ENCODE measurements at places on chromosomes 4 and X.
A peak's percentile ranks its signal among the peaks of the same experiment; 100 is the strongest.

GRCh38 chr4:65195002-65195401 lies 475.3 kb downstream of the EPHA5 start:
- DNase-seq: no peak

DNA sequence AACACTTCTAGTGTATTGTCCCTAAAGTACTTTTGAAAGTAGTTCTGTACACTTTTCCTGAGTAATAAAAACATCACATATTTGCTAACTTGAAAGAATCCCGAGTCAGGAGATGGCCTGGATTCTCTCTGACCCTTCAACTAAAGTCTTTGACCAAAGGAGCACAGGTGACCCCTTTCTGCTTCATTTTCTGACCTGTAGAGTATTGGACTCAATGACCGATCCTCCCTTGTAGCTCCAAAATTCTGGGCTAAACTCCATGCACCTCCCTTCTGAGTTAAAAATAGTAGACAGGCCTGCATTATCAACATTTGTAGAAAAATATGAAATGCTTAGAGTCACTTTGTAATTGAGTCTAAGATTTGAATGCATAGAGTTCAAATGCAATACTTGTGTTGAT lies 4.0 kb upstream of the TAPT1 start:
- no peak for DNase-seq

GRCh38 chrX:55867181-55867651 lies 149.7 kb downstream of the RRAGB start:
- DNase-seq: no peak

- DNase-seq: no peak
Observed at GRCh38 chr4:84498203-84498934, 723 bp downstream of the NKX6-1 start.

DNA sequence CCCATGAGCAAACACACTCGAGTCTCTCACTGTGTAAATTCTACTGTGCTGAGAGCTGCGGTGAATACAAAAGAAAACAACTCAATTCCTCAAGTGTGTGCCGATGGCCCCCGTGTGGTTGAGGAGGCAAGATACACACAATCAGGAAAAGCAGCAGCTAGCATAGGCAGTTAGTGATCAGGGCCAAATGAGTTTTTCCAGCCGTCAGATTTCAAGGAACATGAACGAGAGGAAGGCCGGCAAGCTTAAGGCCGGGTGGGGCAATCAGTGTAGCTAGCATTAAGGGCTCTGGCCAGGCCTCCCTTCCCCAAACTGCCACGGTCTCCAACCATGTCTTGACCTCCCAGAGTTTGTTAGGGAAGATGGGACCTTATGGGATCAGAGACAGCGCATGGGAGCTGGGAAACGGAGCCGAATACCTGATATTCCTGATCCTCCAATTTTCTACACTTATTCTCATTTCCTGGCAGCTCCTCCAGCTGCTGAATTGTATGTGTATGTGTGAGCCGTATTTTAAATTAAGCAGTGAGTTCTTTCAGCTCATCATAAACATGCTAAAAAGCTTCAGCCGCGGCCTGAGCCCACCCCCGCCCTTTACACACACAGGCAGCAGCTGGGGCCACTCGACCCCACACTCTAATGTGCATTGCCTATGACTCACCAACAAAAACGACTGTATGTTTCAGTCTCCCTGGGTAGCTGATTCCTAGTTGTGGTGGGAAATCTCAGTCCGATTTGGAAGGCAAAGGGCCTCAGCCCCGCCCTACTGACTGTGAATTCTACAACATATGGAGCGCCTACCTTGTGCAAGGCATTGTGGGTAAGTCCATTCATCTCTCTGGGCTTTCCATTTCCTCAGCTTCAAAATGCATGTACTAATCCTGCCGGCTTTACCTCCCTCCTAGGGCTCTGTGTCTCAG lies 59.9 kb downstream of the RTL9 start:
- DNase-seq: no peak

GRCh38 chr4:180057299-180057721 lies 2185.9 kb upstream of the TENM3 start:
- DNase-seq: peak; percentile 49

GRCh38 chrX:108088511-108088910 lies 2.8 kb downstream of the PSMD10 start:
- DNase-seq: no peak

DNA sequence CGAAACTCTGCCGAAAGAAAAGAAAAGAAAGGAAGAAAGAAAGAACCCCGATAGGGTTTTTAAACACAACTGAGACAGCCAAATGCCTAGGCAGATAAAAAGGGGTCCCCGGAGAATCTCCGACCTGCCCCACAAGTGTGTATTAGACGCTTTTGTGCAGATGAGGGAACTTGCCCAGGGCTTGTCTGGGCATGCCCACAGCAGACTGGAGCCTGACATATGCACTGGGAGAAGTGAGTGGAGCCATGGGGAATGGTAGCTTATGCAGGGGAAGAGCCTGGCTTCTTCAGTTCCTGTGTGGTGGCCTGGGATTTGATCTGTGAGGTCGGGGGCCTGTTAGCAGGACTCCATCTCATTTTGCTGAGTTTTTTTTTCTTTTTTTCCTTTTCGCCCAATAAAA lies 199.0 kb downstream of the GPC3 start:
- no peak for DNase-seq

GRCh38 chr4:4506961-4507360 lies 34.9 kb downstream of the STX18 start:
- DNase-seq: no peak

- DNase-seq: peak; percentile 10
Observed at GRCh38 chr4:94298725-94299252, 43.8 kb downstream of the HPGDS start.

DNA sequence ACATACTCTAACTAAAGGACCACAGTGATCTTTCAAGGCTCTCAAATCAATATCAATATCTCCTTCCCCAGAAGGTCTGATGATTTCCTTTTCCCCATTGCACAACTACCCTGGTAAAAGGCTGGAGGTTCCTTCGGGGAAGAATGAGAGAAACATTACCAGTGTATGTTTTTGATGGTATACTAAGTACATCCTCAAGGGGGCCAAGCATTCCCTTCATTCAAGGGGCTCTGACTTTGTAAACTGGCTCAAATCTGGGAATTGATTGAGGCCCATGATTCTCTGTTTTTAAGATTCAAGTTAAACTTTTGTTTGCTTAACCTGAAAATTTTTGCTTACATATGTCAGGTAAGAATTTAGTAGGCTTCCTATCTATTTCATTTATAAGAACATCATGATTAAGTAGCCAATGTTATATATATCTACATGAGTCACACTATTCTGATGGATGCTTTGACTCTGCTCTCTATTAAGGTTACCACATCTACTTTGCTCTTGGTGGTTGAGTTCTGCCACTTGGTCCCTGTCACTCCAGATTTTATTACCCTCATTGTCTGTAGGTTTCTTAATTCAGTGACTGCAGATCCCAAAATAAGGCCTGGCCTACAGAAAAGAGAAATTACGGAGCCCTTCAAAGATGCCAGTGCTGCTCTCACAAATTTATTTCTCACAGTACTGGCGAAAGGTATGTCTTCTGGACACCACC lies 16.4 kb upstream of the GUCY1B1 start:
- DNase-seq: no peak

Measured in NCI-H748 treated with DMSO at 0.1 percent for 48 hours (cell line).